ENCODE measurements at places on chromosomes 1 and 21.

- no peak for DNase-seq
These were observed 144.7 kb downstream of the NOS1AP start for GRCh38 chr1:162214202-162214601.

DNA sequence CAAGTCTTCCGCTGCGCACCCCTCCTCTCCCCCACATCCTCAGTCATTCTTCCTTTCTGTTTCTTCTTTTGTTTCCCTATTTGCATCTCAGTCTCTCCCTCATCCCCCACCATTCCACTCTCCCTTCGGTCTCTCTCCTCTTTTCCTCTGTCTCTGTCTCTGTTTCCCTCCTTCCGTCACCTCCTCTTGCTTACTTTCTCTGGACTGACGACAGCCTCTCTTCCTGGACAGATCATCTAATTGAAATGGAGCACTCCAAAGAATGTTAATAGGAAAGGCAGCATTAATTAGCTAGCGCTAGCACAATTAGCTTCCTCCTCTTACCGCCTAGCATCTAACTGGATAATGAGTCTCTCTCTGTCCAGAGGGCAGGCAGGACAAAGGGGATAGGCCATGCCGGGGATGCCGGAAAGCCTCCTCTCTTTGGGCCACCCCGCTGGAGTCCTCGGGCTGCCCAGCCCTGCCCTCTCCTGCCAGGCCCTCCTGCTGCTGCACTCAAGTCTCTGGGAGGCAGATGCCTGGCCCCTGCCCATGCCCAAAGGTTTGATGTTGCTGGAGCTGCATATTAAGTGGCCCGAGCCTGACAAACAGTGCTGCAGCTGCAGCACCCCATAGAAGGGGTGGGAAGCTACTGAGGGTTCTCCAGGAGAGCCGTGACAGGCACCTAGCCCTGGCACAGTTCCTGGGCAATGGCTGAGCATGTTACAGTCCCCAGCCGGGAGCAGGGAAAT lies 20.8 kb downstream of the DISP3 start:
- DNase-seq, result no peak

DNA sequence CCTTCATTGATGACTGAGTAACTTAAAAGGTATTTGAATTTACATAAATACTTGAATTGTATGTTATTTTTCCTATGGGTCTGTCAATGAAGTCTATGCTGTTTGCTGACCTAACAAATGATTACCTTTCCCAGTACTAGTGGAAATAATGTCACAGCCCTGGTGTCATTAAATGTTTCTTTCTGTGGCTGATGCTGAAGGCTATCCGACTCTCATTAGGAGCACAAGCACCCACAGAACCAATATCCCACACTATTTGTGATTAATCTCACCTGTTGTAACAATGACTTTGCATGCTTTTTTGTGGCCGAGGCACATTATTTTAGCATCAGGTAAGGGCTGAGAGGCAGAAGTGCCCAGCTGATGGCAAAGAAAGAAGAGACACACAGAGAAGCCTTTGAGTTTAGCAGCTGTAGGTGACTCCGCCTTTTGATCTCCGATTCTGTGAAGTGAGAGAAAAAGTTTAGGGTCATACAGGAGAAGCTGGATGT lies 25.8 kb upstream of the TRIM45 start:
- no peak for DNase-seq

DNA sequence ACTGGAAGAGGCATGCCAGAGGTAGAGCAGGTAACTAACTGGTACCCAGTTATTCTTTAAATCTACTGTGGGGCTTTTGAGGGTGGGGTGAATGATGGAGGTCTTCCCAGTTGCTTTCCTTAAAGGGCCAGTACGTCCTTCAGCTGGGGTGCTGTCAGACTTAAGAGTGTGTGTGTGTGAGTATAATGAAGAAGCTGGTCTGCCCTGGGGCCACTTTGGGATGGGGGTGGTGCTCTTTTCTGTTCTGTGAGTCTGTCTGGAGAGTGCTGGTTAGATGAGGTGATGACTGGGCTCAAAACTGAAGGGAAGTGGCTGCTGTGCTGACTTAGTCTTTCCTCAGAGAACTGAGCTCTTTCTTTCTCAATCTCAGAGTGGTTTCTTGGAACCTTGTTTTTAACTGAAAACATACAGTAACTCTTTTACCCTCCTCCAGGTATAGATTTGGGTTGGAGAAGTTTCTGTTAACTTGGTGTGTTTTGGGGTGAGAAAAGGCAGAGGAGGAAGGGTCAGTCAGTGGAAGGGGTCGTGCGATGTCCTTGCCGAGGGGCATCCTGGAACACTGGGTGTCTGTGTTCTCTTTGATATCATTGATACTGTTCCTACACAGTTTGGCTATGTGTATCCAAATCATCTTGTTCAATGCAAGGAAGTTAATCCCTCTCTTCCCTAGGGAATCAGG lies 746 bp downstream of the MACF1 start:
- peak; percentile 84 for DNase-seq

DNA sequence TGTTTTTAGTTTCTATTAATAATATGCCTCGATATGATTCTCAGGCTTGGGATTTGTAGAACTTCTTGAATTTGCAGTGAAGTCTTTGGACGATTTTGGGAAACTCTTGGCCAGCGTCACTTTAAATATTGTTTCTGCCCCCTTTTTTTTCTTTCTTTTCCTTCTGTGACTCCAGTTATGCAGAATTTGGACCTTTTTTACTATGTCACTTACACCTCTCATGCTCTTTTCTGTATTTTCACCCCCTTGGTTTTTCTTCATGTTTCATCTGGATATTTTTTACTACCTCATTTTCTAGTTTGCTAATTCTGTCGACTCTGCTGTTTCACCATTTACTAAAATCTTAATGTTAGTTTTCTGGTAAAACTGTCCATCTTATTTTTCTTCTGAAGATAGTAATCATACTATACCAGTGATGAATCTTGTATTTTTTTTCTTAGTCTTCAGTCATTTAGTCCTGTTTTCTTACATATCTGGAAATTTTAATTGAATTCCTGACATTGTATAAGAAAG lies 173.6 kb downstream of the DHRS3 start:
- no peak for DNase-seq

DNA sequence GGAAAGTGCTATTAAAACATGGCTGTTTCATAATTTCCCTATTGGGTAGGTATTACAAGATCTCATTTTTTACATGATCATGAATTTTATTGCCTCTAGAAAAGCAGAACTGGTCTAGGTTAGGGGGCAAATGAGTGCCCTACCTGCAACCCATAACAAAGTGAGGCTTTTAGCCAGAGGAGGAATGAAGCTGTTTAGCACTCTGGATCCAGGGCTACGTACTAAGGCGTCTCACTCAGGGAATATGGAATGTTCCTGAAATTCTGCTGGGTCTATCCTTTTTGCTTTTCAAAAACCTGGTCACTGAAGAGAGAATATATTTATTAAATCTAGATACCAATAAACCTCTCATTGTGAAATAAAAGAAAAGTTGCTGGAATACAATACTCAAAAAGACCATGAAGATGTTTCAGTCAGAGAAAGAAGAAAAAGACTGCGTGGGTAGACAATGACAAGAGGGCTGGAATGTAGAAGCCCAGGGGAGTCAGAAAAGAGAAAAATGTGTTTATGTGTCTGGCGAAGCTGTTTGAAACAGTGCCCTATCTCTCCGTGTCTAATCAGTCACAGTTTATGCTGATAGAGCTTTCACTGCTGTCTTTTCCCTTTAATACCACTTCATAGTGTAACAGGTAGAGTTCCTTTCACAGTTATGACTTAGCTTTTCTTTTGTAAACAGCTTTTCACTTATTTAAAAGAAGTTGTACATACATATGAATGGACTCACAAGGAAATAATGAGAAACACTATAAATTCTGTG lies 25.0 kb upstream of the SYDE2 start:
- DNase-seq, result no peak

DNA sequence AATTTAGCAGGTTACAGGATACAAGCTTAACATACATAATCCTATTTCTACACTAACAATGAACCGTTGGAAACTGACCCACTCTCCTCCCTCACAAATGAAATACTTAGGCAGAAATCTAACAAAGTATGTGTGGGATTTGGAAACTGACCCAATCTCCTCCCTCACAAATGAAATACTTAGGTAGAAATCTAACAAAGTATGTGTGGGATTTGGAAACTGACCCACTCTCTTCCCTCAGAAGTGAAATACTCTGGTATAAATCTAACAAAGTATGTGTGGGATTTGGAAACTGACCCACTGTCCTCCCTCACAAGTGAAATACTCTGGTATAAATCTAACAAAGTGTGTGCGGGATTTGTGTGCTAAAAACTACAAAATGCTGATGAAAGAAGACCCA lies 60.3 kb downstream of the TRAF5 start:
- no peak for DNase-seq

- DNase-seq, result peak; percentile 73
These were observed at the start of gene ZNF436 for GRCh38 chr1:23369335-23370013. TSS of gene ZNF436 (minus strand) at chr1:23369836. CDS start at chr1:23368005, 1,831 bp downstream.

DNA sequence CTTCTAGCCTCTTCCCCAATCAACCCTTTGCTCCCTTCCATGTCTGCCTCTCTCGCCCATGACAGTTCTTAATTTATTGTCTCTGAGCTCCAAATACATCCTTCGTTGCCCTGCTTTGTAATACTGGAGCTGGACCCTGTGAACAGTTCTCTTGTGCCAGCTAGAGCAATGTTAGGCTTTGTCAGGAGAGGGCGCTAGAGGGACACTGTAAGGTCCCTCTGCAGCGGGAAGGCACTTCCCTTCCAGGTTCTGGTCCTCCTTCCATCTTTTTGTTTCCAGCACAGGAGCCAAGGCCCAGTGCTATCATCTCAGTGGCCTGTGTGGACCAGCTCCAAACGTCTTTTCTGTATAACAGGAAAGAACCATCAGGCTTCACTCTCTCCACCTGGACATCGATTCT lies 95.9 kb downstream of the PTPRU start:
- no peak for DNase-seq

GRCh38 chr1:48746906-48747305 lies 29.8 kb downstream of the BEND5 start:
- DNase-seq, result no peak

DNA sequence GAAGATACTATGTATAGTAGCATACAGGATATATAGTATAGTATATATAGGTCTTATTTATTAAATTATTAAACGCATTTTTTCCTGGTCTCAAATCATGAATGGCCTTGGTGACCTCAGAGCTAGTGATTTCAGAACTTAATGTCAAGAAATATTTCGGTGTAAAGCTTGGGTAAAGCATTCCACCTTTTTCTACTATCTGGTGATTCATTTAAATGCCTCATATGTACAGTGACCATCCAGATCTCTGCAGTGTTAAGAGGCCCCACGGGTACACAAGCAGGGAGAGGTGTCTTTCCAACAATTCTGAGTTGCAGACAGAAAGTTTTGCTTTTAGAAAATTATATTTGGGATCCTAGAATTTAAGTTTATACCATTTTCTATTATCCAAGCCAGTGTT lies 626.5 kb downstream of the PTPRC start:
- no peak for DNase-seq

DNA sequence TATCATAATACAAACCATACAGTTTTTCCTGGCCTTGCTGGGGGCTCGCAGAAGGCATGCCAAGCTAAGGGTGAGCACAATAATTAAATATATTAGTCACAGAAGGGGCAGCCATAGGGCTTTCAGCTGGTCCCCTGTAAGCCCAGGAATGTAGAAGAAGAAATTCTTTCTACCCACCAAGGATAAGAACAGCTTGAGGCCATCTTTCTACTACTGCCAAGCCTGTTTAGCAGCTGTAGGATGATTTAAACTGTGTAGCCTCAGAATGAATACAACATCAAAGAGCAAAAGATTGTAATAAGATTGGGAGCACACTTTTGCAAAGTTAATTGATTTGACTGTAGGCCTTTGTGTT lies 171.5 kb downstream of the LRRC7 start:
- no peak for DNase-seq

DNA sequence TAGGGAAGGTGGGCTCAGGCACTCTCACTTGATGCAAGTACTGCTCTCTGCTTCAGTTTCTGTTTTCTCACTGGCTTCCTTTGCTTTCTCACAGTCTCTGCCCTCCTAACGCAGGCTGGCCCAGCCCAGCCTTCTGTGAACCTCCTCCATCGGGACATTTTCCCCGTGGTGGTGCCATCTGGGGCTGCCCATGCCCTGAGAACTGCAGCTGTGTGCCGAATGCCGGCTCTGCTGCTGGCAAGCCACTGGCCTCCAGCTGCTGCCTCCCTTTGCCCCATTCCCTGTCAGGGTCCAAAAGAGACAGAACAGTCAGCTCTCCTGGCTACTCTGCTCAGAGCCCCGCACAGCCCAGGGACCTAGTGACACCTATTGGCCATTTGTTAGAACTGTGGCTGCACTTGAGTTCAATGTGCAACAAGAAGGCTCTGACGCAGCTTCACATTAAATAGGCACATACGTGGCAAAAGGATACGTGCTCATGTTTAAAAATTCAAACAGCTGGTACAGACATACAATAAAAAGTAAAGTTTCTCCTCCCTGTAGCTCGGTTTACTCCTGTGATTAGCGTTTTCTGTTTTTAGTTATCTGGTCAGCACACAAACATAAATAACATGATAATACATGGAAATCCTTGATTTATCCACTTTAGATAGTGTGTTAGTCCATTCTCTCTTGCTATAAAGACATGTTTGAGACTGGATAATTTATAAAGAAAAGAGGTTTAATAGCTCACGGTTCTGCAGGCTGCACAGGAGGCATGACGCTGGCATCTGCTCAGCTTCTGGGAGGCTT lies 46.6 kb downstream of the FCRL5 start:
- DNase-seq, result peak; percentile 75

- no peak for DNase-seq
These were observed 32.6 kb downstream of the KCNC4 start for GRCh38 chr1:110242731-110243130.

DNA sequence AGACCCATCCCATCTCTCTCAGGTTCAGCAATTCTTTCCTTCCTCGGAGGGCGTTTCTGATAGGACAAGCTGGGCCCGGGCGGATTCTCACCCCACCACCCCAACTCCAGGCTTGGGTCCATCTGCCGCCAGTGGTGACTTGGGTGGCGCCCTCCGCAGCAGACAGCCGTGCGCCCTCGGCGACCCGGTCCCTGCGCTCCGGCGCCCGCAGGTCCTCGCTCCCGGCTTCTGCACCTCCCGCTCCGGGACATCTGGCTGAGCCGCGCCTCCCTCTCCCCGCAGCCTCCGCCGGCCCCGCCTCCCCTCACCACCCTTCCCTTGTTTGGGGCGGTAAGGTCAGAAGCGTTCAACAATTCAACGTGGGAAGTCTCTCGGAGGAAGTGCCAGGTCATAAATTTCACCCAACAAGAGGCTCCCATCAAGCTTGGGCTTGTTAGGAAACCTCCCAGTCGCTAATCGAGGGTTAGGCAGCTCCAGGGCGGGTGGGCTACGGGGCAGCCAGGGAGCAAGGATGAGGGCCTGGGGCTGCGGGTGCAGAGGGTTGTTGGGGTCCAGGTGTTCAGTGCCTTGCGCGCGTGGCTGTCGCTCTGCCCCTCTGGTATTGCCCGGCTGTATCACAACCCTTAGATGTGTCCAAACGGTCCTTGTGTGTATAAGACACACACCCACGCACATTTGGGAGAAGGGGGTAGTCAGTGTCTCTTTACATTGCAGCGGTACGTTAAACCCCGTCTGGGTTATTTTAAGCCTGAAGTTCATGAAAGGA lies 39.8 kb downstream of the OLIG1 start:
- DNase-seq, result peak; percentile 70

DNA sequence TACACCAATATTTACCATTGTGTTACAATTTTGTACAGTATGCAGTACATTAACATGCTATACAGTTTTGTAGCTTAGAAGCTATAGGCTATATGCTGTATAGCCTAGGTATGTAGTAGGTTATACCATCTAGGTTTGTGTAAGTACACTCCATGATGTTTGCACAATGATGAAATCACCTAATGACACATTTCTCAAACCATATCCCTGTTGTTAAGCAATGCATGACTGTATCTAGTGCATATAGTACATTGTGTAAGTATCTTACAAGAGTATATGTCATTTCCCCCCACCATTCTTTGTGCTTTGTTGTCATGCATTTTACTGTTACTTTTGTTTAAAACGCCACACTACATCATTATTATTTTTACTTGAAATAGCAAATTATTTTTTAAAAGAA lies 65.7 kb upstream of the RNF11 start:
- DNase-seq, result no peak

Measured in hematopoietic multipotent progenitor cell (in vitro differentiated cells).